Adrenal gland (tissue), 19 donors: ENCODE measurements at places on chromosomes 1 and 21. TPM values are rescaled to one million over a fixed set of nuclear protein-coding genes. Genes with fewer than 3 reads are reported as not detected.

GRCh38 chr21:35489389-35489980 is 440.4 kb upstream of the RUNX1 start:
- no peak for DNase-seq

GRCh38 chr1:30425046-30425445 is 298.3 kb downstream of the MATN1 start:
- no peak for DNase-seq

DNA sequence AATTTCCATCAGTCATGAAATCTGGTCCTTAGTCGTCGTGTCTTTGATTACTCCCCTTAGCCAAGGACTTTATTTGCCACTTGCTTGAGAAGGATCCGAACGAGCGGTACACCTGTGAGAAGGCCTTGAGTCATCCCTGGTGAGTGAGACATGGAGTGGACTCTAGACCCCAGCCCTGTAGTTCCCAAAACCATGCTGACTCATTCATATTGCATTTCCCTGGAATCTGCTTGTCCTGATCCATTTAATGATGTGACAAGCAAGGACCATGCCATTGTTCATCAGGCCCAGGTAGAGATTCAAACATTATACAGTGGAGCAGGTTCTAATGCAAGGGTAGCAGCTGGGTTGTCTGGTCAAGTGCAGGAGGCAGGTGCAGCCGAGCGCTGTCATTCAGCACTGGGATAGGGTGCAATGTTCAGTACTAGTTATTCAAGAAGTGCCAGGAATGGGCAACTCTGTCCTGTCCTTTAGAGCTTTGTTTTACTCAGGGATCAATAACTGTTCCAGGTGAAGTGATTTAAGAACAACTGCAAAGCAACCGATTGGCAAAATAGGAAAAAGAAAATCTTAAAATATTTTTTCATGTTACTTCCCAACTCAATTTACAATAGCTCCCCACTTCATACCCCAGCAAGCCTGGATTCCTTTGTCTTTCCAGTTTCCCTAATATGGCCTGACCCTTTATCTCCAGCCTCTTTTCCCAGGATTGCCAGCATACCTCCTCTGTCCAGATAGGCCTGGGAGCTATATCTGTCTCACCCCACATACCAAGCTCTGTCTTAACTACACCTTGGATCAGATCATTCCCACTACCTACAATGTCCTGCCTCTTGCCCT is 26.5 kb downstream of the CAMK1G start:
- no peak for DNase-seq

DNA sequence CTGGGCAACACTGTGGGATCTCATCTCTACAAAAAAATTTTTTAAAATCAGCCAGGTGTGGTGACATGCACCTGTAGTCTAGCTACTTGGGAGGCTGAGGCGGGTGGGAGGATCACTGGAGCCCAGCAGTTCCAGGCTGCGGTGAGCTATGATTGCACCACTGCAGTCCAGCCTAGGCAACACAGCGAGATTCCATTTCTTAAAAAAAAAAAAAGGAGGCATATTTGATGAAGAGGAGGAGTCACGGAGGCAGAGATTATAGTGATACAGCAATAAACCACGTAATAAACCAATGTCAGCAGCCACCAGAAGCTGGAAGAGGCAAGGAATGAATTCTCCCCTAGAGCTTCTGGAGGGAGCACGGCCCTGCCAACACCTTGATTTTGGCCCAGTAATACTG is 4.0 kb downstream of the LIX1L start:
- no peak for DNase-seq

GRCh38 chr1:152347116-152347728 is 12.6 kb downstream of the FLG2 start:
- DNase-seq: peak; percentile 65

- DNase-seq: no peak
Measured at GRCh38 chr1:206649261-206649921, 14.1 kb downstream of the DYRK3 start.

DNA sequence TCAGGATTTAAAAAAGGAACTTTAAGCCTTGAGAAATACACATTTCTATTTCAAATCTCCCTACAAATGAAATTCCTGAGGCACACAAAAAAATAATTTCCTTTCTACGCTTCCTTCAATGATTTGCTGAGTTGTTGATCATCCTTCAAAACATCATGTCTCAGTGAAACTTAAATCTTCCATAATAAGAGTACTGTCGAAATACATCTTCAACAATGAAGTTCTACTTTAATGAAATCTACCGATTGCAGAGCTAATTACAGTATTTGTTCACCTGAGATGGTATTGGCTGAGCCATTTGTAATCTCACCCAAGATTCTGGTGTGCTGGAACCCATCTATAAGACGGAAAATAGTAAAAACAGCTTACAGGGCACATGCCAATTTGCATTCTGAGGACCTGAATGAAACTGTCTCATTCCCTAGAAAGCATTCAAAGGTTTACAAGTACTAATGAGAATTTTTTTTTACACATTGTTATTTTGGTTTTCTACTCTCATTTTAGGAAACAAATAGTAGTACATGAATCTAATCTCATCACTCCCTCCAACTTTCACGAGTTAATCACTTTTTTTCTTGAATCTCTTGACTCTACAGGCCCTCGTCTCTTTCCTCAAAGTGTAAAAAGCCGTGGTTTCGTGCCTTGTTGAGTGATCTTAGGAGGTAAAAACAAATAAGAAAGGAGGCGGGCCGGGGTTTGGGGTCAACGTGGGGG is 1.1 kb downstream of the CHML start:
- DNase-seq: no peak

- DNase-seq: no peak
Measured at GRCh38 chr1:155691992-155692528, 3.2 kb downstream of the DAP3 start.

DNA sequence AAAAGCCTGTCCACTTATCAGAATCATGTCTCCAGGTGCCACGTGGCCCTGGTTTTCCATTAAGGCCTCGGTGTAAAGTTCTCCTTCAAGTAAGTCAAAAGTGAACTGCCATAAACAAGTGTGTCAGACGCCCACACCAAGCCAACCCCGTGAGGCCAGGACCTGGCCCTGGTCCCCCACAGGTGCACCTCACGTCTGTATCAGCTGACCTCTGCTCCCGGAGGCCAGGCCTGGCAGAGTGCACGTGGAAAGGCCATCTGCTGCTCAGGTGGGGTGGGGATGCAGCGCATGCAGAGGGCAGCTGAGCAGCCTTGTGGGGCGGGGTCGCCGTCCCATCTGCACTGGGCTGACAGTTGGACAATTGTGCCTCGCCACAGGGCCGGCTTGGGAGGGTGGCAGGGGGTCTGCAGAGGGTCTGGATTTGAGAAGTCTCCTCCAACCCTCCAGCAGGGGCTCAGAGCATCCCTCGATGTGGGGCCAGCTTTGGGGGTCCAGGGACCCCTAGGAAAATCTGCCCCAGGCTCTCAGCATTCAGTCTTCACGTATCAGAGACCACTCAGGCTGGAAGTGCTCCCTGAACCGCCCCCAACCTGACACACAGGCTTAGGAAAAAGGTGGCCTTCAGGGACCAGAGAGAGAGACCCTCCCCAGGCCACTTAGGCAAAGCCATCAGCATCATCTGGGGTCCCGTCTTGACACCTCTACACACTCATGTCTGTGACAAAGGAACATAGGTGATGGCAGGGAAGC is 3.0 kb downstream of the SLC19A1 start:
- peak; percentile 18 for DNase-seq

- no peak for DNase-seq
Measured at GRCh38 chr1:162019006-162019405, 4.7 kb downstream of the OLFML2B start.

DNA sequence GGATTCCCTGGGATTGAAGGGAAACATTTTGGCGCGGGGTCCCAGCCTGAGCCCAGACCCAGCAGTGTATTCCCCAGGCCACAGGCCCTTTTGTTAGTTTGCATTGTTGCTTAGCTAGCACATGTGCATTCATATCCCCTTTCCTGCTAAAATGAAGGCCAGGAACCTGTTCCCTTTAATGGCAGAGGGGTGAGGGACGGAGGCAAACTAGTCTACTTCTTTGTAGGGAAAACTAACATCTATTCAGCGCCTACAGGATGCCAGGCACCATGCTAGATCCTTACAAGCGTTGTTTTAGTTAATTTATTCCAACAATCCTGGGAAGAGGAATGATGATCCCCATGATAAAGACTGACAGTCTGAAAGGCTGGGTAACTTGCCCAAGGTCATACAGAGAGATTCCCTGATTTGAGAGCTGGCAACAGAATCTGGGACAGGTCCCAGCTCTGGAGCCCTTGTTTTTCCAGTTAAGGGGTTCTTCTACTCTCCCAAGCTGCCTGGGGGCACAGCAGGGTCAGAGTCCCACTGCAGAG is 595 bp upstream of the E2F2 start:
- no peak for DNase-seq

- DNase-seq: no peak
Measured at GRCh38 chr1:194117582-194117981, 931.2 kb upstream of the B3GALT2 start.

DNA sequence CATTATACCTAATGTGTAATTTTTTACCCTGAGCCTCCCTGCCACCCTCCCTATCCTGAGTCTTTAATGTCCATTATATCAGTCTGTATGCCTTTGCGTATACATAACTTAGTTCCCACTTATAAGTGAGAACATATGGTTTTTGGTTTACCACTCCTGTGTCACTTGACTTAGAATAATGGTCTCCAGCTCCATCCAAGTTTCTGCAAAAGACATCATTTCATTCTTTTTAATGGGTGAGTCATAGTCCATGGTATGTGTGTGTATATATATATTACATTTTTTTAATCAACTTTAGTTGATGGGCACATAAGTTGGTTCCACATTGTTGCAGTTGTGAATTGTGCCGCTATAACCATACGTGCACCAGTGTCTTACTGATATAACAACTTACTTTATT is 477.1 kb upstream of the NEGR1 start:
- DNase-seq: no peak

DNA sequence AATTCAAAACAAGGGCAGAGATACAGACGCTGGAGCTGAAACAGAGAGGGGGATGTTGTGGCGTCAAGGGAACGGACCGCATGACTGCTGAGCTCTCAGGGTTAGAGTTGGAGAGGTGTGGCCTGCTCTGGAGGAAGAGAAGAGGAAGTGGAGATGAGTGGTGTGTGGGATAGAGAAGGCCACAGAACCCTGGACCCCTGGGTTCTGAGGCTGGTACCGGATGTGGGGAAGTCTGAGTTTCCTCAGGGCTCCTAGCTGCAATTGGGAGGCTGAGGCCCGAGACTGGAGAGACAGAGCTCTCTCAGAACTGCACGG is 1.8 kb downstream of the BCAN start:
- no peak for DNase-seq

- DNase-seq: peak; percentile 96
Measured at GRCh38 chr1:109931189-109931731, 20.6 kb downstream of the CSF1 start.

DNA sequence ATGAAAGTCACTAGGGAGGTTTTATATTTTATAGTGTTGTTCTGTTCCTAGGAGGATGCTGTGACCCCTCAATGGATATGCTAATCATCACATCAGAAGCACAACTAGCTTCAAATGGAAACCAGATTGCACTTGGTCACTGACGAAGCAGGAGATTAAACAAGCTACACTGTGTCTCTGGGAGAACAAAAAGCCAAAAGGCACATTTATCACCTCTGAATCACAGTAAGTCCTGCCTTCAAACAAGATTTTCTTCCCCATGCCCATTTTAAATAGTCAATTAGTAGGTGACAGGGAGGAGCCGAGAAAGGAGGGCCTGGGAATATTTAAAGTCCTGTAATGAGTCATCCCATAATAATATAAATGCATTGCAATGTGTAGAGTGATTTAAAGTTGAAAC is 38.1 kb downstream of the RGS2 start:
- DNase-seq: no peak

- peak; percentile 36 for DNase-seq
Measured at GRCh38 chr1:12275370-12275769, 45.5 kb downstream of the VPS13D start.

DNA sequence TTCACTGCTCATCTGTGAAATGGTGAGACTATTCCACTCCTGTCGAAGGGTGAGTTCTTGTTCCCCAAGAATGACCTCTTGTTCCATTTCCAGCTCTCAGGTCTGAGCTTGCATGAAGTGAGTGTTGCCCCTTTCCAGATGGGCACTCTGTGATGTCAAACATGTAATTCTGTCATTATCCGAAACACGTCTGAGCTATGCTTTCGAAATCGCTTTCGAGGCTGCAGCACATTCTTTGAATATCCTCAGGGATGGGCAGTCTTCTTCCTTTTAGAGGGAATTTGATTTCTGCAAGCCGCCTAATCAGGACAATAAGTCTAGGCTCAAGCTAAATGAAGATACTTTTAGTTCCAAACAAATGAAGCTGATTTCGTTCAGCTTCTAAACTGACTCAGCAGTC is 15.1 kb downstream of the NFASC start:
- no peak for DNase-seq

GRCh38 chr1:7508934-7509519 is 262.1 kb upstream of the VAMP3 start:
- no peak for DNase-seq

DNA sequence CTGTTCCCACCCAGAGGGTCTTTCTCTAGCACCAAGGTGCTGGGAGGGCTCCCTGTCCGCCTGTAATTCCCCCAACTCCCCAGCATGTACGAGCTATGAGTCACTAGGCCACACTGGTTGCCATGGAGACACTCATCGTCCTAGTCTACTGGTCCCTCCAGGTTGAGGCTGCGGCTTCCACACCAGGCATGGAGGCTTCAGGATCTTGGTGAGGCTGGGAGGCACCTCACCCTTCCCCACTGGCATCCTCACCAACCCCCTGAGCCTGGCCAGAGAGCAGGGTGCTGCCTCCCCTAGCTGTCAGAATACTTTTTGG is 75.6 kb upstream of the KAZN start:
- DNase-seq: no peak

DNA sequence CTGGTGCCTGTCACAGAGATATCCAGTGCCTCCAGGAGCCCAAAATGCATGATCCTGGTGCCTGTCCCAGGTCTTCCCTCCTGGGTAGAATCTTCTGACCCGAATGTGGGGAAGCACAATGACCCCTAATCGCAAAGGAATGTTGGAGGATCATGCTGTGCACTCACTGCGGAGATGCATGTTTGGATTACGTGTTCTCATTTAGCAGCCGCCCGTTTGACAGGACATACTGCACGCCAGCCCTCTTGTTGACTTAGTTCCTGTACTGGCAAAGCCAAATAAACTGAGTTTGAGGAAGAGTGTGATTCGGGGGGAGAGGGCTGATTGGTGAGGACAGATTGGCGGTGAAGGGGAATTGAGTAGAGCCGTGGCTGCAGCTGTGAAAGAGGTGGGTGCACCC is 85.9 kb upstream of the SIM2 start:
- DNase-seq: no peak

The RXFP4 gene
- total RNA-seq: not detected

The PROK1 gene
- total RNA-seq: 2.3 TPM

The NR1I3 gene
- total RNA-seq: not detected

The MIXL1 gene
- 0.06 TPM for total RNA-seq

The GNAT2 gene
- not detected for total RNA-seq

The NTMT2 gene
- not detected for total RNA-seq

The SLAMF6 gene
- total RNA-seq: 1.2 TPM

The HES3 gene
- not detected for total RNA-seq
